A172 (cell line): ENCODE measurements at places on chromosomes 7 and 10.

GRCh38 chr10:7609556-7609955 is 57.2 kb downstream of the ITIH5 start:
- DNase-seq, result no peak

GRCh38 chr7:44094365-44094764 is 9.8 kb upstream of the AEBP1 start:
- no peak for DNase-seq

DNA sequence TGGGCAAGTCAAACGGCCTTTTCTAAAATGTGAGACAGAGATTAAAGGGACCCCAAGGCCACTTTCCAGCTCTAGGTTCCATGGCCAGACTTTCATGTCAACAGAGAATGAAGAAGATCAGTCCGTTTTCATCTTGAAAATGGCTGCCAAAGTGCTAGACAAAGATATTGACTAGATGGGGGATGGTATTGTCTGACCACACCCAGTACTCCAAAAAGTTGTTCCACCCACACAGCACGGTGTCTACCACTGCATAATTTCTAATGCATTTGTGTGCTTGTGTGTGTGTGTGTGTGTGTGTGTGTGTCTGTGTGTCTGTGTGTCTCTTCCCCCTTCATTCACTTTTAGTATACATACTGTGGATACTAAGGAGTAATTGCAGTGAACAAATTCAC is 1.3 kb downstream of the COL1A2 start:
- DNase-seq, result peak; percentile 63

- no peak for DNase-seq
Measured at GRCh38 chr7:46613116-46613515, 692.0 kb upstream of the IGFBP3 start.

- no peak for DNase-seq
Measured at GRCh38 chr7:79304711-79305110, 148.8 kb downstream of the MAGI2 start.

DNA sequence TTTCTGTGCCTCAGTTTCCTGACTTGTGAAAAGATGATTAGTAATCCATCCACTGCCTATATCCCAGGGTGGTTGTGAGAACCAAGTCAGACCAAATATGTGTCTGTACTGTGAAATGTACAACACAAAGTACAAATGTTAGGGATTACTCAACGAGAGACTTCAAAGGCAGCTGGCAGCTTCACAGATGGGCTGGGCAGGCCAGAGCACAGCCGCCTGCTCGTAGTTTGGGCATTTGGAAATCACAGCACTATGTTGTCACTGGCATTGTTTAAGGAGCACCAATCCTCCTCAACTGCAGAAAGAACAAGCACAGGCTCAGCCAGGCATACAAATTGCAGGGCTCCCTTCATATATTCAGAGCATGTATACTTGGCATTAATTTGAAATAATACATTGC is 64.5 kb upstream of the C10orf90 start:
- DNase-seq, result no peak

GRCh38 chr7:132049462-132050304 is 493.3 kb upstream of the PODXL start:
- DNase-seq, result peak; percentile 28

DNA sequence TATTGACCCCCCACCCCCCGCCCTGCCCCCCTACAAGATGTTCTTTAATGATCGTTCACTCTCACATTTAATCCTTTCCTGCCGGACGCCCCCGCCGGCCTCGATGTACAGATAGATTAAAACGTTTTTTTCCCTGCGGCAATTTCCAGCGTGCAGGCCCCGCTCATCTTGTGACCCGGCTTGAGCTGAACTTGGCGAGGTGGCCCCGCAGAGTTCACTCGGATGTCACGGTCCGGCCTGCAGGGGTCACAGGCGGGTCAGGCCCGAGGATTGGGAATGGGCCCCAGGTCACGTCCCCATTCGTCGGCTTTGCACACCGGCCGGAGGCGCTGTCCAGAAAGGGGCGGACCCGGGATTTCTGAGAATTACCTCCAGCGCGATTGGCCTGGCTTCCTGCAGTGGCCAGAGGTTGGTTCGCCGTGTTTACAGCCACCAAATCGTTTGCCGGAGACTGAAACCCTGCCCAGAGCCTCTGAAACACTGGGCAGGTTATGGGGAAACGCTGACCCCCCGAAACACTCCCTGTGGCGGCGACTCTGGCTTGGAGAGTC is 1.9 kb upstream of the CYP26A1 start:
- no peak for DNase-seq

DNA sequence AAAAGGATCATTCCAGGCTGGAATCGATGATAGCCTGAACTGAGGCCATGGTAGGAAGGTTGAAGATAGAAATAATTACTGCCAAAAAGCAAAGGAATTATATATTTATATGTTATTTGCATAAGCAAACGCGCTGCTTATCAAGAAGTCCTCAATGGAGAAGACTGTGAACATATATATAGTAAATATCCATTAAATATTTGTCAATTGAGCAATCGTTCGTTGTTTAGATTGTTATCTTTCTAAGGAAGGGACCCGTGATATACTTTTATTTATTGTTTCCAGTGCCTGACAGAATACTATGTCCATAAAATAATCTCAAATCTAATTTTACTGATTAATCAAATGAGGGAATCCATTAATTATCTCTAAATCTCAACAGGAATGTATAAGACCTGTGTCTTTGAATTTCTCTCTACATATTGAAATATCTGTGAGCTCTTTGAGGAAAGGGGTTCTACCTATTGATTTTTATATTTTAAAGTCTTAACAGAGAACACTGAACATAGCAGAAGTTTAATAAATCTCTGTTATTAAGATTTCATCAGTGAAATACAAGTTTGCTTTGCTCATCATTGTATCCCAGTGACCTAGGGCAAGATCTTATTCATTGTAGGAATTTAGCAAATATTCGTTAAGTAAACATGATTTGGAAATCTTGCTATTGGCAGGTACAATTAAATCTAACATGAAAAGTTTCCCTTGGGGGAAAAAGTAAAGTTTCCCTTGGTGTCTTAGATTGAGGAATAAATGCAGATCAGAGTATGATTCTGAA is 12.0 kb upstream of the HERC4 start:
- no peak for DNase-seq

DNA sequence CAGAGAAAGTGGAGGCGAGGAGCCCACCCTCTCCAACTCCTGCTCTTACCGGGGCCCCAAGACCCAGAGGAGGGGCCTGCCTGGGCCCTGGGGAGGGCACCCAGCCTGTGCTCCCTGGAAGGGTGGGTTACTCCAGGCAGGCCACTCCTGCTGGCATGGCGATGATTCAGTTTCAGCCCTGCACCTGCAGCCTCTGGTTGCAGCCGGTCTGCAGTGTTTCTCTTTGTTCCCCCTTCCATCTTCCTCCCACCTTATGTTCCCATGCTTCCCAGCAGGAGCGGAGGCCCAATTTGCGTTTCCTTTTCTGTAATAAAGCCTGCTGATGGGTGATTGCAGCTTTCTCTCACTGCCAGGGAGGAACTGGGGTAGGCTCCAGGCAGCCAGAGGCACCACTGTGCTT is 53.2 kb upstream of the FAM20C start:
- no peak for DNase-seq

GRCh38 chr7:2654059-2654458 is 22.3 kb downstream of the TTYH3 start:
- no peak for DNase-seq

DNA sequence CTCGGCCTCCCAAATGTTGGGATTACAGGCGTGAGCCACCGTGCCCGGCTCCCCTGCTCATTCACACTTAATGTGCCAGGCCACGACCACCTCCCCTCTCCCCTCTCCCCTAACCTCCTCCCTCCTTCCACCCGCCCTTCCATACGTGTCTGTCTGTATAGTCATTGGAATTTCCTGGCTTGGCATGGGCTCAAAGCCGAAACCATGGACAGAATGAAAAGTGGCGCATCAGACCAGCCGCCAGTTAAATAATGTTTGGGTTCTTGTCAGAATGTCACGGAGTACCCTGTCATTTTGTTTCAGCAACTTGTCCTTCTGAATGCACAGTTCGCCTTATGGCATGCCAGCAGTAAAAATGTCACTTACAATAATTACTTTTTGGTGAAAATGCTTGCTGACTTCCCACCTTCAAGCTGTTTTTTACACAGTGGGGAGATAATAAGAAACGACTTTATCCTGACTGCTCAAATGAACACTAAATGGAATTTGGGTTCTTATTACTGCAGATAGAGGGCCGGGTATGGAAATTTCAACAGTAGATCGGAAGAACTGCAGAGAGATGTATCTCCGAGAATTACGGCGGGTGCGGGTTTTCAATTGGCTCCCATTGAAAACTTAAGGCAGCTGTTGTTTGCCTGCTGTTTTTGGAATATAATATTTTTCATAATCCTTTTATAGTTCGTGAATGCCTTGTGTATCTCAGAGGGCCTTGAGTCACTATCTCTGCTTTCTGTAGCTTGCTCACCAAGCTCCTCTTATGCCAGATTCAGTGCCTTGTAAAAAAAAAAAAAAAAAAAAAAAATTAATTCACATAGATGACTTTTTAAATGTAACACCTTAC is 65.5 kb upstream of the SH2B2 start:
- peak; percentile 60 for DNase-seq

DNA sequence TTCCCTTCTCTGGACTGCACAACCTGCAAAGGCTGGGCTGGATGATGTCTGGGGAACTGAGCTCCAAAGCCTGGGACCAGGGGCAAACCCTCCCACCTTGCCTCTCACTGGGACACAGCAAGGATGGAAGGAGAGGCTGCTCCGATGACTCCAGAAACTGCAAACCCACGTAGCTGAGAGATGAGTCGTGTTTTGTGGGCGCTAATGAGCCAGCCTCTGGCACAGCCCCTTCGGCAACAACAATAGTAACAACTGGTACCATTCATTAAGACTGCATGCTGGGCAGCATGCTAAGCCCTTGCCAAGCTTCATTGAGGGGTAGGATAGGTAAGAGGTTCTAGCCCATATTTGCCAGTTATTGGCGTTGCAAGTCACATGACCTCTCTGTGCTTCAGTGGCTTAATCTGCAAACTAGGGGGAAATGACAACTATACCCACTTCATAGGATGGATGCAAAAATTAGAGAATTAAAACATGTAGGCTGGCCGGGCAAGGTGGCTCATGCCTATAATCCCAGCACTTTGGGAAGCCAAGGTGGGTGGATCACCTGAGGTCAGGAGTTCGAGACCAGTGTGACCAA is 145.9 kb downstream of the SH3PXD2A start:
- peak; percentile 53 for DNase-seq

DNA sequence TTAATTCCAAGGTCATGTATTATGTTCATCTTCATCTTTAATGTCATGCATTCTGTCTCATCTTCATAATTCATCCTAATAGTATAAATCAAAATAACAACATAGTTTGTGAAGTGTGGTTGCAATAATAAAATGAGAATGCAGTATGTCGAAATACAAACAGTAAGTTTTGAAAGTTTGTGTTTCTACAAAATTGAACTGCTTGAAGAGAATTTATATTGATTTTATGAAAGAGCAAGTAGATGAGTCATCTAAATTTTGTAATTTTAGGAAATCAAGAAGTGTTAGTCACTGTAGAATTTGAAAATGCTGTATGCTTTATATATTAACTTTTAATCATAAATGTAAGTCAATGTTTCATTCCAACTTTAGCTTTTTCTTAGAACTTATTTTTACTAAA is 190.5 kb upstream of the PPP1R3A start:
- DNase-seq, result no peak

- DNase-seq, result no peak
Measured at GRCh38 chr10:128538671-128539070, 412.4 kb upstream of the MKI67 start.

- no peak for DNase-seq
Measured at GRCh38 chr10:127867805-127868204, 24.9 kb downstream of the CLRN3 start.

GRCh38 chr7:155953781-155954549 is 141.7 kb upstream of the SHH start:
- DNase-seq, result no peak

- DNase-seq, result peak; percentile 90
Measured at GRCh38 chr10:110446954-110447608, 50.6 kb upstream of the DUSP5 start.

- no peak for DNase-seq
Measured at GRCh38 chr10:23630885-23631284, 192.0 kb downstream of the OTUD1 start.

- DNase-seq, result no peak
Measured at GRCh38 chr7:142690554-142691182, 58.6 kb upstream of the PRSS1 start.

- peak; percentile 83 for DNase-seq
Measured at GRCh38 chr7:4189131-4189570, 492.9 kb upstream of the FOXK1 start.

- DNase-seq, result no peak
Measured at GRCh38 chr7:30253796-30254165, 30.6 kb upstream of the ZNRF2 start.

DNA sequence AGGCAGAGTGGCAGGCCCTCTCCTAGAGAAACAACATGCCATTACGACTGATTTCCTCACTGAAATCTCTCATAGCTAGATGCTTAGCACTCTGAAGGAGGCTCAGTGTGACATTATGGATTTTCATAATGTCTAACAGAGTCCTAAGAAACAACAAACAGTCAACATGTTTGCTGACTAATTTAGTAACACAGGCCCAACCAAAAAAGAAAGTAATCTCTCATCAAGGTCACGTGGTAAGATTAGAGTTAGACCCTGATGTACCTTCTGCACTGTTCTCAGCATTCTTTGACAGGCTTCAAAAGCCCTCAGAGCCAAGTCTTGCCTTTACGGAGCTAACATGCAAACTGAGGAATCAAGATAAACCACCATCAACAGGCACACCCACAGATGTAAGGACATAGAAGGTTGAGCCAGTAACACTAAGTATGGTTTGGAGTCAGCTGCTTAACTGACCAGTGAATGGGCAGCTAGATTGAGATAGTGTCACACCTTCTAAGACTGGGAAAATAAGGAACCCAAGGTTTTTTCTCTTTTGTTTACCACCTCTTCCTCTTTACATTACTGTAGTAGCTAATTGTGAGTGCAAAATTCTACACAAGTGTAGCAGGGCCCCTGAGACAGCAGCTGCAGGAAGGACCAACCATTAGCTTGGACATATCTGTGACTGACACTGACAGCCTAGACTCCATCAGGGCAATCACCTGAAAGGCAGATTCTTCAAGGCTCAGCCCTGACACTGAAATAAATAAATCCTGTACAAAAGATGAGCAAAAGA is 15.3 kb upstream of the KCNIP2 start:
- no peak for DNase-seq

GRCh38 chr10:136465-136762 is 1.2 kb downstream of the ZMYND11 start:
- no peak for DNase-seq

- DNase-seq, result no peak
Measured at GRCh38 chr7:142961973-142962926, at the start of gene KEL. TSS of gene KEL (minus strand) at chr7:142962363. CDS start at chr7:142962206, 157 bp downstream.

DNA sequence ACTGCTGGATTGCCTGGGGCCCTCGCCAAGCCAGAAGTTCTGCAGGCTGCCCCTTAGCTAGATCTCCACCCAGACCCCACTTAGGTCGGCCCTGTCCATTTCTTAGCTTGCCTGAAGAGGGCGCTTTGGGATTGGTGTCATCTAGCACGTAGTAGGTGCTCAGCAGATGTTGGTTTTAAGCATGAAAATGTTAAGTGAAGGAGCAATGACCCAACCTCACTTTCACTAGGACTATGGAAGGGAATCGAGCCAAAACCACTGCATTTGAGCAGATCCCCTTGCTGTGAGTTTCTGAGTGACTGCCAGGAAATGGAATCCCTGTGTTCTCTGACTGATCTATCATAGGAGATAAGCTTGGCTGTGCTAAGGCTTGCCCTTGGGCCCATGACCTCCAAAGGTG is 131.7 kb upstream of the EEPD1 start:
- DNase-seq, result peak; percentile 42
